ENCODE measurements at places on chromosomes 3 and 15. TPM values are rescaled to one million over a fixed set of nuclear protein-coding genes. Genes with fewer than 3 reads are reported as not detected.

GRCh38 chr3:120348065-120348990 lies 826 bp downstream of the LRRC58 start:
- DNase-seq: peak; percentile 86
- peaks cover 36% of the 10 kb centered on the region for H3K4me1 ChIP-seq

The C3orf22 gene
- not detected for total RNA-seq

DNA sequence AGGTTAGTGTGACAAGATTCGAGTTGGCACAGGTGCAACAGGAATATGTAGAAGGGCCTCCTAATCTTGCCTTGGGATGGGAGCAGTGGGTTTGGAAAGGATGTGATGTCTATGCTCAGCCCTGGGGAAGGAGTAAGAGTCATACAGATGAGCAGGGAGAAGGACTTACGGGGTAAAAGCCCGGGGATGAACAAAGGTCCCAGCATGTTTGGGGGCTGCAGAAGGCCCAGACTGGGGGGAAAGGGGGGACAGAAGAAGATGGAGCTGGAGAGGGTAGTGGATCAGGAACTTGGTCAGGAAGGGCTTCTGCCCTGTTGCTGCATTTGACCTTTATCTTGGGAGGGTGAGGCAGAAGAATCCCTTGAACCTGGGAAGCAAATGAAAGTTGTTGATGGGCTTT lies 240.1 kb upstream of the ST8SIA2 start:
- H3K36me3 ChIP-seq: peaks cover 8% of the 10 kb centered on the region
- no peak overlapping the region for H3K4me3 ChIP-seq
- H3K27me3 ChIP-seq: no peaks in the 10 kb centered on the region
- DNase-seq: no peak
- peaks cover 30% of the 10 kb centered on the region for H3K4me1 ChIP-seq
- no peak overlapping the region for H3K27ac ChIP-seq

GRCh38 chr3:170636400-170636973 lies 50.6 kb upstream of the SLC7A14 start:
- no peaks in the 10 kb centered on the region for H3K36me3 ChIP-seq
- peaks cover 32% of the 10 kb centered on the region for H3K4me1 ChIP-seq
- no peak overlapping the region for H3K27ac ChIP-seq
- H3K4me3 ChIP-seq: no peak overlapping the region
- no peak for DNase-seq

The ANKRD34C gene
- total RNA-seq: not detected

The REC114 gene
- not detected for total RNA-seq

DNA sequence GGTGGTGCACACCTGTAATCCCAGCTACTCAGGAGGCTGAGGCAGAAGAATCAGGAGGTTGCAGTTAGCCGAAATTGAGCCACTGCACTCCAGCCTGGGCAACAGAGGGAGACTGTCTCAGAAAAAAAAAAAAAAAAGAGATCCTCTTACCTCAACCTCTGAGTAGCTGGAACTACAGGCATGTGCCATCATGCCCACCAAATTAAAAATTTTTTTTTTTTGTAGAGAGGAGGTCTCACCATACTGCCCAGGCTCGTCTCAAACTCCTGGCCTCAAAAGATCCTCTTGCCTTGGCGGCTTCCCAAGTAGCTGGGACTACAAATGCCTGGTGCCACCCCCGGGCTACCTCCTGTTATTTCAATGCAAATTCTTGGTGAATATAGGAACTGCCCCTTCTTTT lies 1.5 kb downstream of the UMPS start:
- peak overlapping the region; percentile 56 for H3K27ac ChIP-seq
- peaks cover 23% of the 10 kb centered on the region for H3K4me1 ChIP-seq
- H3K27me3 ChIP-seq: no peaks in the 10 kb centered on the region
- peak overlapping the region; percentile 82 for H3K4me3 ChIP-seq
- DNase-seq: no peak
- H3K36me3 ChIP-seq: peaks cover 3% of the 10 kb centered on the region

DNA sequence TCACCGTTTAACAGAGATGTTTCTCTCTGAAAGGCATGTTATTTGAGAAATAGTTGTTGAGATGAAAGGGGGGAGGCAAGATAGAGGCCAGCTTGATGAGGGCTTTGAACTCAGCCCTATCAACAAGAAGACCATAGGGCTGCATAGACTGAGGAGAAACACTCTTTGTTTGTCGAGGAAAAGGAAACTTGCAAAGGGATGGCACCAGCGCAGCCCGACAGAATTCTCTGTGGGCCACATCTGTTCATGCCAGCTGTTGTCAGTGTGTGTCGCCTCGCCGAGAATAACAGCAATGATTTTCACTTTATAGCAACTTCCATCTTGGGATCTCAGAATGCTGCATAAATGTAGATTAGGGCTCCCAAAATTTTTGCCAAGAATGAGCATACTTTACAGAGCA lies 478.3 kb upstream of the TPRG1 start:
- H3K36me3 ChIP-seq: no peaks in the 10 kb centered on the region
- H3K27me3 ChIP-seq: no peaks in the 10 kb centered on the region
- no peak overlapping the region for H3K27ac ChIP-seq
- H3K4me1 ChIP-seq: peaks cover 22% of the 10 kb centered on the region

The FEZF2 gene
- total RNA-seq: not detected

- no peak for DNase-seq
- no peaks in the 10 kb centered on the region for H3K27me3 ChIP-seq
- H3K36me3 ChIP-seq: no peaks in the 10 kb centered on the region
- peak overlapping the region; percentile 51 for H3K4me3 ChIP-seq
- peak overlapping the region; percentile 98 for H3K27ac ChIP-seq
- peaks cover 46% of the 10 kb centered on the region for H3K4me1 ChIP-seq
These were observed 402.1 kb upstream of the MCTP2 start for GRCh38 chr15:93829115-93829870.

- DNase-seq: no peak
- H3K4me3 ChIP-seq: no peak overlapping the region
- no peak overlapping the region for H3K27ac ChIP-seq
- peaks cover 24% of the 10 kb centered on the region for H3K36me3 ChIP-seq
These were observed 27.7 kb downstream of the ABHD17C start for GRCh38 chr15:80722811-80723210.

The WDR93 gene
- total RNA-seq: 1.5 TPM

GRCh38 chr15:90015749-90016148 lies 14.6 kb downstream of the ZNF710 start:
- peaks cover 13% of the 10 kb centered on the region for H3K36me3 ChIP-seq
- DNase-seq: no peak
- H3K4me3 ChIP-seq: no peak overlapping the region
- peaks cover 3% of the 10 kb centered on the region for H3K4me1 ChIP-seq

DNA sequence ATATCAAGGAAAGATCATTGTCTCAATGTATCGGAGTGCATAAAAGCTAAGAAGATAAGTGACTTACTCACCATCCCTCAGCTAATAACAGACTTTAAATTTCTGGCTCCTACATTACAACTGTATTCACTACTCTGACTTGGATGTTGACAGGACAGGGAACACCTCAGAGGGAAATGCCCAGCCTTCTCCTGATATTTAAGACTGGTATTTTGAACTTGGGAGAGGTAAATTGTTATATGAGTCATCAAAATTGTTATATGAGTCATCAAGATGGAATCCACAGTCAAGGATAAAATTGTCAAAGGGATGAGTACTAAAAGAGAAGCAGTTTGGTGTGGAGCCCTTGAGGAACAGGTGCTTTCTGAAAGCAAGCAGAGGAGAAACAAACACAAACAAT lies 961.4 kb downstream of the VGLL3 start:
- no peak for DNase-seq
- H3K27me3 ChIP-seq: no peaks in the 10 kb centered on the region
- H3K4me3 ChIP-seq: no peak overlapping the region
- H3K27ac ChIP-seq: no peak overlapping the region

The CCRL2 gene
- total RNA-seq: 0.17 TPM

DNA sequence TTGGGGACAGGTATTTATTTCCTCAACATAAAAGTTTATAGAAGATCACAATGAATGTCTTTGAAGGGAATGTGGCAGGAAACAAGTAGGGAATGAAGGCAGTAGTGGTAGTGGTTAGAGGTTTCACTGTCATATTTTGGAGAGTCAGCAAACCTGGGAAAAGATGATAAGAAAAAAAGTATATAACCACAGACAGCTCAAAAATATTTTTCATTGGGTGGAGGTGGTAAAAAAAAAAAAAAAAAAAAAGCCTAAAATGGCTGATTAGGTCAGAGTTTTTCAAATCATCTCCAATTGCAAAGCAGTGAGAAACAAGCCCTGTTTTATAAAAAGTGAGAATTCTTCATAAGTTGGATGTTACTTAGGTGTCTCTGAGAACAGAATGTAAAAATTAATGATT lies 400.0 kb downstream of the LSAMP start:
- H3K27me3 ChIP-seq: no peaks in the 10 kb centered on the region
- peaks cover 4% of the 10 kb centered on the region for H3K36me3 ChIP-seq
- DNase-seq: no peak
- H3K4me1 ChIP-seq: peaks cover 9% of the 10 kb centered on the region

DNA sequence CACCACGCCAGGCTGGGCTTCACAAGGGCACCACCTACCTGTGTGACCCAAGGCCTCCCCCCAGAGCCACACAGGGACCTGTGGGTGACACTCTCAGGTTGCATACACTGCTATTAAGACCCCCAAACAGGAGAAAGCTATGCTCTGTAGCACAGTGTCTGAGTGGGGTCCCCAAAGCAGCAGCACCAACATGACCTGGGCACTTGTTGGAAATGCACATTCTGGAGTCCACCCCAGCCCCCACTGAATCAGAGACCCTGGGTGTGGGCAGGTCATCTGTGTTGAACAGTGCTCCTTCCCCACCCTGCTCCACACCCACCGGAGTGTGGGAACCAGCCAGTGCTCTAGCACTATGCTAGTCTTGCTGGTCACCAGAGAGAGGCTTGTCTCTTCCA lies 76.1 kb downstream of the ADAMTS17 start:
- no peaks in the 10 kb centered on the region for H3K27me3 ChIP-seq
- no peaks in the 10 kb centered on the region for H3K4me1 ChIP-seq
- H3K4me3 ChIP-seq: no peak overlapping the region
- no peaks in the 10 kb centered on the region for H3K36me3 ChIP-seq
- H3K27ac ChIP-seq: no peak overlapping the region

The ARMC8 gene
- 46.1 TPM for total RNA-seq

DNA sequence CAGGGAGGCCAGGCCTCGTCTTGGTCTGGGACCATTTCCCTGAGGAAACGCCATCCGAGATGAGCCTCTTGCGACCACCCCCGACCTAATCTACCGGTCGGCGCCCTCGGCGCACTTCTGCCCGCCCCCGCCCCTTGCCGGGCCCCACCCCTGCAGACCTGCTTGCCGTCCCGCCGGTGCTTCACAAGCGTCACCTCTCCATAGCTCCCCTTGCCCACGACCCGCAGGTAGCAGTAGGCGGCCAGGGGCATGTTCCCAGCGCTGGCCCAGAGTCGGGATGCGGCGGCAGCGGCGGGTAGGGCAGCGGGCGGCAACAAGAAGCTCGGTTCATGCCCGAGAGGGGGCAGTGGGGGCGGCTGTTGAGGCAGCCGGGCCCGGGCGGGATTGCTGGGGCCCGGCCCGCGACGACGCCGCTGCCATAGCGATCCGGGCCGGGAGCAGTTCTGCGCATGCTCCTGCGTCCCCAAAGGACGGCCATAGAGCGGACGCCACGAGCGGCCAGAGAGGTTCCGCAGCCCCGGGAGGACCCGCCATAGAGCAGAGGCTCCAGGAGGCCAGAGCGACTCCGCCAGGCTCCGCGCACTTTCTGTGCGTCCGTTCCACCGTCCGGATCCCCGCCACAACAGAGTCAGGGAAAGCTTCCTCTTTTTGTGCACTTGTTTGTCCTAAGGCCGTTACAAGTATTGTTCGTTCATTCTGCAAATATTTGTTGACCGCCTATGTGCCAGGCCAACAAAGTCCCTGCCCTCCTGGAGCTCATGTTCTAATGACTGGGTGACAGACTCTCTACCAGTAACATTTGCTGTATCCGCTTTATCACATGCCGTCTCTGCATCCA lies at the start of gene NEK4:
NEK4 (minus strand) TSS at position 445 of the 838 bp plus-strand sequence; CDS start at position 251, 194 bp downstream.
- no peaks in the 10 kb centered on the region for H3K27me3 ChIP-seq
- H3K36me3 ChIP-seq: peaks cover 8% of the 10 kb centered on the region
- DNase-seq: peak; percentile 94
- peak within 1 kb of the TSS; percentile 97 for H3K4me3 ChIP-seq

DNA sequence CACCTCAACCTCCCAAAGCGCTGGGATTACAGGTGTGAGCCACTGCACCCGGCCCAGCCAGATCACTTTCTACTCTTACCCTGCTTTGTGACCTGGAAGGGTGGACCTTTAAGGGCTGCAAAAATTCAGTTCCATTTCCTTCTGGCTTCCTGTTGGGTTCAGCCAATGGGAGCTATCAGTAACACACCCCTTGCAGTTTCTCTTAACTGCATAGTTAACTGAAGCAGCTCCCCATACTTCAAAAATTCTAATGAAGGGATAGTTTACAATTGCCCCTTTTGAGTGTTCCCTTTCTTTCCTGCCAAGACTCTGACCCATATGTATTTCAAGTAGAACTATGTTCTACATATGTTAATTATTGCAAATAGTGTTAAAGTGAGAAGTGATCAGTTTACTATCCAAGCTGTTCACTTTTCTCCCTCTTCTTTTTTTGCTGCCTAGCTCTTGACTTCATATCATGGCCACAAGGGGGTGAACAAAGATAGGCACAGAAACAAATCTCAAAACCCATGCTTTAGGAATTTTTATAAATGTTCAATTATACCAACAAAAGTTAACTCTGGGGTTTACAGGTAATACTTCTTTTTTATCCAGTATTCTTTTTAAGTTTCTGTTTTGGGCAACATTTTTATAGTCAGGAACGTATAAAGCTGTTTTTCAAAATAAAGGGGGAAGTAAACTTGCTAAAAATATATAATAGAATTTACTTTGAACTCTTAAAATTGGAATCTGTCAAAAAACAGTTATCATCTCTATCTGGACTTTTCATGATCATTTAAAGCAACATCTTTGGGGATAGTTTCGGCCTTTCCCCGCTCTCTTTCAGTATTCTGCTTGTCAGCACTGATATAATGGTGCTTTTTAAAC lies 8.1 kb downstream of the PGBD4 start:
- H3K27me3 ChIP-seq: no peaks in the 10 kb centered on the region
- H3K4me1 ChIP-seq: no peaks in the 10 kb centered on the region
- no peak overlapping the region for H3K27ac ChIP-seq
- no peaks in the 10 kb centered on the region for H3K36me3 ChIP-seq
- no peak overlapping the region for H3K4me3 ChIP-seq
- no peak for DNase-seq

Data from type B pancreatic cell (in vitro differentiated cells).